Stimulated activated CD4-positive, alpha-beta T cell treated with anti-CD3 and anti-CD28 coated beads, Interleukin-1b, Interleukin-23, amount 100 ng/mL, for 1 hour (primary cell): ENCODE measurements at places on chromosomes 3 and 15.

GRCh38 chr15:91537856-91538255 lies 315.7 kb upstream of the SLCO3A1 start:
- no peak for DNase-seq

DNA sequence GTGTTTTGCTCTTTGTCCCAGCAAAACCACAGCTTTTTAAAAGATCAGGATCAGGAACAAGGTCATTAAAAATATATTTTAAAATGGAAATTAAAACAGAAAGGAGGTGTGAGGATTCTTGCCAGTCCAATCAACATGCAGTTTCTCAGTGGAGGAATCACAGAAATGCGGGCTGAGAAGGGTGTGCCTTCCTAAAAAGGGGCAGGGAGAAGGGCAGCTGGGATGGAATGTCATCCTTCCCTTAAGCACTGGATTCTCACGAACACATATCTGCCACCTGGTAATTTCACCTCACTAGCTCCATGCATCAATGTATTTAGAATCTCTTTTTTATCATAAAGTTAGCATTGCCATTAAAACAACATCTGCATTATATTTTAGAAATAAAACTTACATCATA lies 21.4 kb downstream of the ABI3BP start:
- DNase-seq, result no peak

DNA sequence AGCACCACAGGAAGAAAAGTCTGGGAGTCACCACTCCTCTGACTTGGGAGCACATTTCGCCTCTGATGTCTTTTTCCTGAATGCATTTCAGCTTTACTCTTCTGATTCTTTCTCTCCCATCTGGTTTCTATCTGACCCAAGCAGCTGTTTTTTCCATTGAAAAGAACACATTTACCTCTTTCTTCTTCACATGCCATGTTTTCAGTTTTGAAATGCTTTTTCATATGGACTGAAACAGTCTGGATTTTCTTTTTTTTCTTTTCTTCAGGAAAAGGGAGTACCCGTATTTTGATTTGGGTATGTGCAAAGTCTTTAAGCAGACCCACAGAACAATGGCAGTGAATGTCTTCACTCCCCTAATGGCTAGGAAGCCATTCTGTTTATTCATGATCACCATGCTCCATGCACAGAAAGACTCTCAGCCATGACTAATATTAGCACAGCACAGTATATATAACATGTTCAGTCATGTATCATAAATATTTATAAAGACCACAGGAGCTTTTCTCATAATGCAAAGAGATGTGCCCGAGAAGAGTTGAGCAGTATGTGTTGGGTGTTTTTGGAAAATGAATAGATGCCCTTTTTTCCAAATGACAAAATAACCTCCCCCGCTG lies 82.7 kb upstream of the LRIG1 start:
- DNase-seq, result no peak

DNA sequence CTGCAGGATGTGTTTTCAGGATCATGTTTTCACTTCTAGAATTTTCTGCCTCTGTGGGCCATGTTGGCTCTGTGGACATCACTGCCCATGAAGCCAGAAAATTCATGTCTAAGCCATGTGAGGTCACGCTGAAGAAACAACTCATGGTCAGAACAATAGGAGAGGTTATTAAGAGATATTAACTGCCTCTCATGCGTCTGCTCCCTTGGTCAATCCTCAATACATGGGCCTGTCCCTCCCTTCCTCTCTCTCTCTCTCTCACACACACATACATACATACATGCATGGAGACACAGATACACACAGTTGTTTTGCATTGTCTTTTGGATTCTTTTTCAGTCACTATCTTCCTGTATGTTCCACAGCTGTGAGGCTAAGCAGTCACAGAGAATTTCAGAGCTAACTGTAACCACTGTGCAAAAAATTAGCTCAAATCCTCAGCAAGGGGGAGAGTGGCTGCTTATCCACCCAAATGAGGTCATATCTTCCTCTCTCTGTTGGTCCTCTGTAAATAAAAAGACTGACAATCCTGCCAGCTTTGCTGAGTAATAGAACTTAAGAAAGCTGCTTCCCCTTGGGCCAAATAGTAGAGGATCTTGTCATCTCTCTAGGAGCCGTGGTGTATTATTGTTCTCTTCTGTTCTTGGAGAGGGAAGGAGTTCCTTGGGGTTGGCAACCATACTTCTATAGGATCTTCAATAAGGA lies 45.6 kb downstream of the LRTM1 start:
- DNase-seq, result no peak

- no peak for DNase-seq
Measured at GRCh38 chr3:186523022-186523421, 21.2 kb downstream of the CRYGS start.

DNA sequence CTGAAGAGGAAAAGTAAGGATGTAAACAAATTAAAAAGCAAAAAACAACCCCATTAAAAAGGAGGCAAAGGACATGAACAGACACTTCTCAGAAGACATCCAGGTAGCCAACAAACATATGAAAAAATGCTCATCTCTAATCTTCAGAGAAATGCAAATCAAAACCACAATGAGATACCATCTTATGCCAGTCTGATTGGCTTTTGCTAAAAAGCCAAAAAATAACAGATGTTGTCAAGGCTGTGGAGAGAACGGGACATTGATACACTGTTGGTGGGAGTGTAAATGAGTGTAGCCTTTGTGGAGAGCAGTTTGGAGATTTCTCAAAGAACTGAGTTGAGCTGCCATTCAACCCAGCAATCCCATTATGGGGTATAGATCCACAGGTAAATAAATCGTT lies 18.6 kb upstream of the RGMA start:
- DNase-seq, result no peak

- no peak for DNase-seq
Measured at GRCh38 chr15:50803479-50804180, 38.1 kb upstream of the SPPL2A start.

- DNase-seq, result no peak
Measured at GRCh38 chr15:66042624-66043023, 173.3 kb downstream of the RAB11A start.

DNA sequence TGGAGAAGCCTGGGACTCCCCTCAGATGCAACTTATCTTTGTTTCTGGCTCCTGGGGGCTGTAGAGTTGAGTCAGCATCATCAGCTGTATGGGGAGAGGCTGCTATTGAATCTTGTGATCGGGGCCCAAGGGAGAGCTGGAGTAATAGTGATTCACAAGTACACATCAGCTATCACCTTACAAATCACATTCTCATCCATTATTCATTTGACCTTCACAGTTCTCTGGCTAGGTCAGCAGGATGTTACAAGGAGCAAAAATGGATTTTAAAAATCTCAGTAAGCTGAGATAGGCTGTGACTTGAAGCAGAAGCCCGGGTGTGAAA lies 175.0 kb downstream of the OPA1 start:
- DNase-seq, result no peak

- DNase-seq, result no peak
Measured at GRCh38 chr3:190017521-190018288, 103.0 kb downstream of the P3H2 start.

- DNase-seq, result no peak
Measured at GRCh38 chr3:44050101-44050500, 191.6 kb upstream of the TOPAZ1 start.

GRCh38 chr3:59499000-59499399 lies 449.2 kb upstream of the CFAP20DC start:
- DNase-seq, result no peak

DNA sequence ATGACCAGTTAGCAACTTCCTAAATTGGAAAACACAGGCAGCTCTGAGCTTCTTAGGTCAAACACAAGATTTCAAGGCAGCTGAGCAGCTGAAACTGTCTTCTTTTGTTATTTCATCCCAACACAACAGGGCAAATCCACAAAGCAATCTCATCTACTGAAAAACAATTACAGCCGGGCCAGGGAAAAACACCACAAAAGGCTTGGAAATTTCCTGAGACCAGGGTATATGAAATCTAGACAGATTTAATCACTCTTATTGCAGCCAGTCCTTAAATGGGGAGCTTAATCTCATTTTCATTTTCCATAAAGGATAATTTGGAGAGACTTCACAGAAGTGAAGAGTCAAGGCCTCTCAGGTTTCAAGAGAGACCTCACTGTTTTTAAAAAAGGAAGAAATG lies 181.8 kb downstream of the SSR3 start:
- DNase-seq, result no peak

DNA sequence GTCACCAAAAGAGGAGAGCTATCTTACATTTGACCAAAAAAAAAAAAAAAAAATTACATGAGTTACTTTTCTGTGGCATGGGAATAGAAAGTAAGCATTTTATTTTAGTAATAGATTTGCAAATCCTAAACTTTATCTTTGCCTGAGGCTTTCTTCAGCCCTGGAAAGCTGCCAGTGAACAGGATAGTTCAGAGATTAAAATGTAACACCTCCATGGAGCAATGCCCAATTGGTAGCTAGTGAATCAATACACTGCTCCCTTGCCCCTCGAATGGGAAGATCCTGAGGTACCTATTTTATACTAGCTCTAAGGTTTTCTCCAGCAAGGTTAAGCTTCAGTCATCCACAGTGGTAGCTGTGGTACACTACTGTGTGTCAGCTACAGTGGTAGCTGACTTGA lies 867.1 kb downstream of the NAALADL2 start:
- no peak for DNase-seq

- DNase-seq, result no peak
Measured at GRCh38 chr3:99410789-99411311, 227.5 kb upstream of the COL8A1 start.

GRCh38 chr3:172577987-172578570 lies 54.8 kb upstream of the TNFSF10 start:
- DNase-seq, result no peak

- no peak for DNase-seq
Measured at GRCh38 chr3:42699511-42699971, 3.1 kb downstream of the HHATL start.

DNA sequence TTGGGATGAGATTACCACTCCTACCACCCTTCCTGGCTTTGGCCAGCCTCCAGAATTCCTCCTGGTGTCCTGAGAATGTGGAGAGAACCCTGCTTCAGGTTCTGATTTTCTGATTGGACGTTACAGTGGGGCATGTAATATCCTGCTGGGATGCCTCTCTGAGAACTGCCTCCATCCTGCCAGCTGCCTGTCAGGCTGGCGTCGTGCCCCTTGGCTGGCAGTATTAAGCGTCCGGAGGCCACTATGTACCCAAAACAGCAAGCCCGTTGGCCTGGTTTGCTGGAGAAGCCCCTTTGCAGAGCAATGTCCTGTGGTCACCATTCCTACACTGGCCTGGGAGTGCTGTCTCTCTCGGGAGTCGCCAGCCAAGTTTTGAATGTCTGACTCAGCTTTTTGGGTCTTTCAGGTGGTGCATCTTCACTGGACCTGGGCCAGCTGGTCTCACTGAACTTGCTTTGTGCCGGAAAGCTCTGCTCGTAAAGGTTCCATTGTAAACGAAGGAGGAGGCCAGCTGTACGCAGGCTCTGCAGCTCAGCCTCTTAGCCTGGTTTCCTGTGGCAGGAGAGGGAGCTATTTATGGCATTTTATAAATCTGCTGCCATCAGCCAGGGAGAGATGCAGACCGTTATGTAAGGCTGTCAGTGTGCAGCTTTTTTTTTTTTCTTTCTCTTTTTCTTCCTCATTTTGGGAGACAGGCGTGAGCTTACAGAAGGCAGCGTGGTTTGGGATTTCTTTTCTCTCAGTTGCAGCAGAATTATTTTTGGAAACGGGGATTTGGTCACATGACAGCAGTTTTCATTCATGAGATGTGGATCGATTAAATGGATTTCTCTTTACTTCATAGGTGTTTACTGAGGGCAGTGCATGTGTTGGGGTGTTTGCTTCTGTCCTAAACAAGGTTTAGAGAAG lies 19.0 kb upstream of the TRAK1 start:
- no peak for DNase-seq

DNA sequence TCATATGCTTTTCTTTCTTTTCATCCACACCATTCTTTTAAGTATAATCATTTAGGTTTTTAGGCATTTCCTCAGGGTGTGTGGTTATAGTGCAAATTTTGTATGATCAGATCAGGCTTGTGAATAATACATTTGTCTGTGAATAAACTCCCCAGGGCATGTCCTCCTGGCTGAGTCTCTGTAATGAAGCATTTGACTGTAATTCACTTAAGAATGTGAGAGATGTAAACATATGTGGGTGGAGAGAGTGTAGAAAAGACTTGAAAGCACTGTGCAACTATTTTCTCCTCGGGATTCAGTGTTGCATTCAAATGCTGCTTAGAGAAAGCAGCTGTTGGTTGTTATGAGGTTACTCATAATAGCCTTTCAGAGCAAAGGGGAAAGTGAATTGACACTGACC lies 996.5 kb downstream of the TUSC7 start:
- DNase-seq, result no peak

DNA sequence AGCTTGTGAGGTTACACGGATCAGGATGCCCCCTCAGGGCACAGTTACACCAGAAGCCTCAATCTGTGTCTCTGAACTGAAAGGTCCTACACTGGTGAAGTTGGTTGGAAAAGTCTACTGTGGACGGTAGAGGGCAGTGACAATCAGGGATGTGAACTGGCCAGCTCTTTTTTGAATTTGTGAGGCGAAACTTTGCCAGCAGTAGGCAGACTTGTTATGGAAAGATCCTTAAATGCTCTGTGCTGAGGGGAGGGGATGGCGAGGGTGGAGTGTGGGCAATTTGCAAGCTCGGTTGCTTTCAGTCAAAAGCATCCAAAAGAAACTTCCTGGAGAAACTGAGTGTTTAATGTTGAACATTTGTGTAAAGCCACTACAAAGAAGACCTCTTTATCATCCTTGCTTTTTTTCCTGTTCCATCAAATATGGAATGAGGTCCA lies 127.4 kb upstream of the ABHD17C start:
- no peak for DNase-seq

GRCh38 chr3:178085817-178086123 lies 450.5 kb upstream of the KCNMB2 start:
- DNase-seq, result no peak

GRCh38 chr15:68829068-68829467 lies 8.4 kb upstream of the ANP32A start:
- DNase-seq, result no peak

DNA sequence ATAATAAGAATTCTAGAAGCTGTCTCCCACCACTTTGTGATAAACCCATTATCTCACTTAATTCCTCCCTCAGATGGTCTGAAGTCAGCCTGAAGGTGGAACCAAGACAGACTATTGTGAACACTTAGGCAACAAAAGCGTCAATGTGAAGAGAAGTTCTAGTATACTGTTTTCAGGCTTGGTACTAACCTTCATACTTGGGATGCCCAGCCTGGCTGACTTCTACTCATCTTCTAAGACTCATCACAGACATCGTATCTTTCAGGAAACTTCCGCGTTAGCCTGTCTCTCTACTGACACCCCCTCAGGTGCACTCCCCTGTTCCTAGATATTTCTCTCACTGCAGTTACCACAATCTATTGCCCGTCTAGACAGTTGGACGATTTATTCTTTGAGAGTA lies 201.2 kb downstream of the SATB1 start:
- DNase-seq, result no peak

DNA sequence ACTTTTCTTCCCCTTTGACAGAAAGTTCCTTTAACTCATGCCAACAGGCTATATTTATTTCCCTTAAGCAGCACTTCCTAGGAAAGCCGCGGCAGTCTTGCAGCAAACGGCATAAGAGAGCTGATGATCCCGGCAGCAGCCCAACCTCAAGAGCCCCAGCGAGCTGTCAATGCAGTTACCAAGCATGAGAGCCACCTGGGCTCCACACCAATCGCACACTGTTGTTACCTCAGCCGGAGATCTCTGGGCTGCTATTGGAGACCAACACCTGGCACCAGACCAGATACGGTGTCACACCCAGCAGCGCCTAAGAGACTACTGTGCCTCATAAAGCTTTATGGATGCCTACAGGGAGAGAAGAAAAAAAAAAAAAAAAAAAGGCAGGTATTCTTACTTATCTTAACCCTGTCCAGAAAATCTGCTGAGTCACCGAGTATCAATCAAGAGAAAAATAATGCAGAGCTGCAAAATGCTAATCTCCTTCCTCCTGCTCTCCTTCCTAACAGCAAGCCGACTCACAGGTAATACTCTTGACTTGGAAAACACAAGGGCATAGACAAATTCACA lies 11.7 kb downstream of the ABCC5 start:
- no peak for DNase-seq
